ENCODE measurements at places on chromosomes 16 and 17. TPM values are rescaled to one million over a fixed set of nuclear protein-coding genes. Genes with fewer than 3 reads are reported as not detected.

GRCh38 chr17:1376061-1376460 lies 24.0 kb downstream of the YWHAE start:
- no peak for DNase-seq

The TMEM88 gene
- polyA plus RNA-seq: 17.3 TPM

GRCh38 chr17:55760643-55761355 lies 9.9 kb downstream of the PCTP start:
- DNase-seq: no peak

GRCh38 chr17:81940538-81941483 lies 3.7 kb upstream of the PYCR1 start:
- no peak for DNase-seq

DNA sequence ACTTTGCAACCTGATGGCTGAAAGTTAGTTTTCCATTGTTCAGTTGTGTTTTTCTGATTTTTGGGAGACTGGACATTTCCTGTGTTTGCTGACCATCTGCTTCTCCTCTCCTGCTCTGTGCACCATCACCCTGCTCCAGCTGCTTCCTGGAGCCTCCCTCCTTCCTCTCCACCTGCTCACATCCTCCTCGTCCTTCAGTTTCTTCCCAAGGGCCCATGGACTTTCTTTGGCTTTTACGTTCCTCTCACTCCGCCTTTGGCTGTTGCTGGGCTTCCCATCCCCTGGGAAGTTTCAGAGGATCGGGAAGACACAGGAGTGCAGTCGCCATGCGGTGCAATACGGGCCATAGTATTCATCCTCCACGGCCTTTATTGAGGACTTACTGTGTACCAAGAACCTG lies 61.6 kb downstream of the TNFRSF13B start:
- no peak for DNase-seq

Data from right lung (tissue), 10 donors.